ENCODE measurements at places on chromosomes 12 and 14.

GRCh38 chr12:58656254-58657009 lies 263.9 kb downstream of the LRIG3 start:
- DNase-seq = no peak

DNA sequence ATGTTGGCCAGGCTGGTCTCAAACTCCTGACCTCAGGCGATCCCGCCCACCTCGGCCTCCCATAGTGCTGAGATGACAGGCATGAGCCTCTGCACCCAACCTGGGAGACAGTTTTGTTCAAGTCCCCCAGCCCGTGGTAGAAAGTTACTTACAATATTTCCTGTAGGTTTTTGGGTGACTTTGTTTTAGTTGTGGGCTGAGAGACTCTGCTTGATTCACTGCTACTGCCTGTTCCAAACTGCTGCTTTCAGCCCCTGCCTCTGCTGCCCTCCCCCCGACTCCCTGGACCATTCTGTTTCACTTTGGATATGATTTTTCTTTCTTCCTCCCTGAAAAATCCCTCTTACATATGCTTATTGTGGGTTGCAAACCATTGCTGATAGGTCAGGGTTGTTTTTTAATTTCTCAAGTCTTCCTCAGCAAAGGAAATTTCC lies 13.4 kb upstream of the PCNX1 start:
- no peak for DNase-seq

DNA sequence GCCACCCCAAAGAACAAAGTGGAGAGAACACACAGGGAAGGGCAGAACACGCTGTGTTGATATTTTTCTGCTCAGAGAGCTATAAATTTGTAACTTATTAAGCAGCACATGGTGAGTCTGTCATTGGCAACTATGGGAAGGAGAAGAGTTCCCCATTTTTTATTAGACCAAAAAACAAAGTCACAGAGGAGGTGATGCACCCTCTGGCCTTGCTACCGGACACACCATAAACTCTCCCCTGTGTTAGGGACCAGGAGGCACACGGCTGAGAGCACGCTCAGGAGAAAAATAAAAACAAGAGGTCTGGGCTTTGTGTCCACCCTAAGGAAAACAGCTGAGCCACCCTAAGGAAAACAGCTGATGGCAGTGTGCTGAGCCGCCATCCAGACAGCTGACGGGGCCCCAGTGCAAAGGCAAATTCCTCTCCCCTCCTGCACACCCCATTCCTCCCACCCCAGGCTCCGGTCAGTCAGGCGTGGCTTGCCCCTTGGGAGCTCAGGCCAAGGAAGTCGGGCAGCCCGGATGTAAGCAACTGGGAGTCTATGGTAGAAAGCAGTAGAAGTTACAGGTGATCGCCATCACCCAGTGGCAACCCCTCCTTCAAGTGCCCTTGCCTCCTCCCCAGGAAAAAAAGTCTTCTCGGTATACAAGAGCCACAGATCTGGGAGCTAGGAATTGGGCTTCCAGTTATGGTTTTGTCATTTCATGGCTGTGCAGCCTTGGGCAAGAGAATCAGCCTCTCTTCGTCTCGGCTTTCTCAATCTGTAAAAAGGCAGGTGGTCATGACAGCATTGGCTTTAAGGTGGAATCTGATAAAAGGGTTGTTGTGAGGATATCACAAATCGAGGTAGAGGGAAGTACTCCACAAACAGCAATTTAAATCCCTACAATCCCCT lies 2.4 kb downstream of the PXN start:
- no peak for DNase-seq

DNA sequence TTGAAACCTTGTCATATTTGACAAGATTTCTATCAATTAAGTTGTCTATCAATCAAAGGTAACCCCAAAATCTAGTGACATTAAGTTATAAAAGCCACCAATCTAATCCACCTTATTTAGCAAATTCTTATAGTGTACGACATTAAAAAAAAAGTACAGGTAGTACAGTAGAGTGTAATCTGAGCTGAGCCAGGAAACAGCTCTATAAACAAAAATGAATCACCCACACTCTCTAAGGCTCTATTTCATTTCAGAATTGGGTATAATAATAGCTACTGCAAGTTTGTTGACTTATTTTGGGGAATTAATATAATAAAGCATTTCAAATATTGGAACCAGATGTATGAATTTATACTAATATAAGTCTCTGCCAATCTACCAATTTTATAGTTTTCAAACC lies 342.4 kb upstream of the FLRT2 start:
- DNase-seq = no peak

- DNase-seq = no peak
These were observed 125.8 kb downstream of the VRK1 start for GRCh38 chr14:96922986-96923385.

DNA sequence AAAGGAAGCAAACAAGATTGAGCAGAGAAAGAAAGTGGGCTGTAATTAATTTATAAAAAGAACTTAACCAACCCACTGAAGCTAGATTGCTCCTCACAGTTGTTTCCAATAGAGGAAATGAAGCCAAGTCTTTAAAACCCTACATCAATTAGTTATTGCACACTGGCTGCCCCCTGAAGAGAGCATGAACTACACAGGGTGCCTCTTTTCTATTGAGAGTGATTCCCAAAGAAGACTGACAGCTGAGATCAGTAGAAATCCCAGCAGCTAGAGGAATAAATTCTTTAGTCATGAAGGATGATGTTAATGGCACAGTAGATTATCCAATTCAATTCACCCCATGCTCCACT lies 8.6 kb upstream of the USP15 start:
- no peak for DNase-seq

DNA sequence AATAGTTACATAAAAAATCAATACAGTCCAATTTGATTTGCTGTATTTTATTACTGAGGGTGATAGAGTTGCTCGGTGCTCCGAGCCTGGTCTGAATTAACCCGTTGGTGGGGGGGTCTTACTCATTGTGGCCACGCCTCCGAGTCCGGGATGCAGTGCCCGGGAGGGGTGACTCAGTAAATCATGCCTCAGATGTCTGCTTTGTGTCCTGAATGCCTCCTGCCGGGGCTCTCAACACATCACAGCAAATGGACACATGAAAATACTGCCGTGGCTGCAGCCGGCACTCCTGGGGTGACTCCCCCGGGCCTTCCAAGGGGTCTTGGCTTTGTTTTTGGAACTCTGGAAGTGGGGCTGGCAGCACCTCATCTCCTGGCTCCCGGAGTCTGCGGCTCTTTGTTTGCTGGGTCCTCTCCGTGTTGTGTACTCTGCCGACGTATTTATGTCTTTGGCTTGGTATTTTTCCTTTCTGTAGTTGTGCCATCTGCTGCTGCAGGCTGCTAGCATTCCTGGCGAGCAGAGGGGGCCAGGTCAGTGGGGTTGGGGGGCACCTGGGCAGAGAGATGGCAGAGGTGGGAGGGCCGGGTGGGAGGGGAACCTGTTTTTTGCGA lies 129.0 kb downstream of the AACS start:
- DNase-seq = peak; percentile 81

- DNase-seq = peak; percentile 96
These were observed 29.0 kb downstream of the SLC2A3 start for GRCh38 chr12:7907009-7907408.

- no peak for DNase-seq
These were observed 133.3 kb downstream of the TBX5 start for GRCh38 chr12:114272605-114273004.

DNA sequence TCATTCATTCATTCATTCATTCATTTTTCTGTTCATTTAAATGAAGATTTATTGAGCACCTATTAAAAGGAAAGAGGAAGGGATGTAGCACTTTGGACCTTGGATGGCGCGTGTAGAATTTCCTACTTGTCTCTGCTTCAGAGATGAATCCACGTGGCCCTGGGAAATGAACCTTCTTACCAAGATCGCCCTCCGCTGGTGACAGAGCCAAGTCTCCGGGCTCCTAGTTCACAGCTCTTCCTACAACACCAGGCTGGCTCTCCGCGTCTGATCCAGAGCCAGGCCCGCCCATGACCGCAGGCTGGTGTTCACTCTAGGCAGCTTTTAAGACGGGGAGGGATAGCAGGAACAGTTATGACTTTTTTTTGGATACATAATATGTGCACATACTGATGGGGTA lies 70.9 kb upstream of the PIWIL1 start:
- peak; percentile 78 for DNase-seq

DNA sequence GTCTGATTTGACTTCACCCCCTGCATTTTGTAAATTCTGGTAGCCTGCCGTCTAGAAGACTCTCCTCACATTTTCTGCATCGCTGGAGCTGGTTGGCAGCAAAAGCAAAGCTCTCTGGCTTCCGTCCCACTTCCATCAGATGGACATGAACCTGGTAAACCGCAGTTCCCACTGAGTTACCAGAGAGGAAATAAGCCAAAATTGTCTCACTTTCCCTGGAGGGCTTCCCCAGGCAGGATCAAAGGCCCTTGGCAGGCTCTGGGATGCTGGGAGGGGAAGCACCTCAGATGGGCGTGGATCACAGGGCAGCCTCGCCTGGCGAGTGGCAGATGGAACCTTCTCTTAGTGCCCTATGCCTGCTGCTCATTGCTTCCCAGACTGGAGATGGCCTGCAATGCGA lies 243.5 kb downstream of the TMEM132C start:
- no peak for DNase-seq

- DNase-seq = peak; percentile 48
These were observed 119.3 kb downstream of the HMGA2 start for GRCh38 chr12:65943388-65944137.

DNA sequence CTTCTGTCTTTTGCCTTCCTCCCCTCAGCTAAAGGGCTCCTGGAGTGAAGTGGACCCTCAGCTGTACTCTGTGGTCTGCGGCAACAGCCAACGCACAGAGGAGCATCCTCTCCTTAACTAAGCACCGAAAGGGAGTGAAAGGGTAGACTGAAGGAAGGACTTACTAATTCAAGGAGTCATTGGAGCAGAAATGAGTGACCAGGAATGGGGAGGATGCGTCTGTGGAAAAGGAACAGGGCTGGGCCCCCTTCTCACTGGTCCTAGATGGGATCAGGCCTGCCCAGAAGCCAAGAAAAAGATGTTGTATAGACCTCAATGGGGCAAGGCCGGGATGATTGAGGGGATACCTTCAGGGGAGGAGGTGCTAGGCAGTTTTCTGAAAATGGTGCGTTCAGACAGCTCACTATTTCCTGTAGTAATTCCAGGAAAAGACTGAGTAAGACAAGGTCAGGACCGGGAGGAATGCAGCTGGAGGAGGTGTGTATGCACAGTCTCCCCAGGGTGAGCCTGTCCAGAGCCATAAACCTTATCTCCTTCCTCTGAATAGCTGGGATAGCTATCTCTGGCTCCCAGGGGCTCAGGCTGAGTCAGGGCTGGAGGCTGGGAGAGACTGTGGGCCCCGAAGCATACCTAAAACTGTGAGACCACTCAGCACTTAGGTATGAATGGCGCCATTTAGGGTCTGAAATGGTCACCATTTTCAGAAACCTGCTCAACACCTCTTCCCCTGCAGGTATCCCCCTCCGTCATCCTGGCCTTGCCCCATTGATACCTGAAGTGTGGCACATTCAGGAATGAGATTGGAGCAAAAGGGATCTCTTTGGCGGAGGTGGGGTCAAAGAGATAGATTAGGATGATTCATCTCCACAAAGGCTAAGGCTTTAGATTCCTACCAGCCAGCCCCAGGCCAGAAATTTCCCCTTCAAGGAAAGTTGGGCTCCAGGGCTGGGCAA lies 20.2 kb upstream of the KRT8 start:
- peak; percentile 94 for DNase-seq

DNA sequence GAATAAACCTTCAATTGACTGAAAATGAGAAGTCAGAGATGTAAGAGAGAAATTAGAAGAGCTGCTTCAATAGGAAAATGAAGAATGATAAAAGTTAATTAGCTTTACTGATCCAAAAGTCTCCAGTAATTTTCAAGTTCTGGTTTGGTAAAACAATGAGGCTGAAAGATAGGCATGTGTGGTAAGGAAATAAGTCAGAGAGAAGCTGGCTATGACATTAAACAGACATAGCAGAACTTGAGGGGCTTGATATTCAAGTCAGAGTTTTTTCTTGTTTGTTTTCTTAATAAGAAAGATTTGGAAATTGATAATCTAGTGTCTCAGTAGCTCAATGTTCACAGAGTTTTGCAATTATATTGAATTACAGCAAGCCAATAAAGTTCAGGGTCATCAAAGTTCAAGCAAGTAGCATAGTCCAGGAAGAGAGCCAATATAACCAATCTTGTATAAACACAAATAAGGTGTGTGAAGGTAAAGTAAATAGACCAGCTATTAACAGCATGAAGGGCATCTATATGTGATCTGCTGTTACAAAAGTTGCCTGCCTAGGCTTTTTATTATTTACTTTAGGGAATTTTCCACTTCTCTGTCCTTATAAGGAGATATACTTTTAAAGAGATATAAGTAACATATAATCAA lies 1111.5 kb downstream of the TRHDE start:
- DNase-seq = no peak

GRCh38 chr14:24607081-24607480 lies 2.4 kb downstream of the GZMH start:
- no peak for DNase-seq

DNA sequence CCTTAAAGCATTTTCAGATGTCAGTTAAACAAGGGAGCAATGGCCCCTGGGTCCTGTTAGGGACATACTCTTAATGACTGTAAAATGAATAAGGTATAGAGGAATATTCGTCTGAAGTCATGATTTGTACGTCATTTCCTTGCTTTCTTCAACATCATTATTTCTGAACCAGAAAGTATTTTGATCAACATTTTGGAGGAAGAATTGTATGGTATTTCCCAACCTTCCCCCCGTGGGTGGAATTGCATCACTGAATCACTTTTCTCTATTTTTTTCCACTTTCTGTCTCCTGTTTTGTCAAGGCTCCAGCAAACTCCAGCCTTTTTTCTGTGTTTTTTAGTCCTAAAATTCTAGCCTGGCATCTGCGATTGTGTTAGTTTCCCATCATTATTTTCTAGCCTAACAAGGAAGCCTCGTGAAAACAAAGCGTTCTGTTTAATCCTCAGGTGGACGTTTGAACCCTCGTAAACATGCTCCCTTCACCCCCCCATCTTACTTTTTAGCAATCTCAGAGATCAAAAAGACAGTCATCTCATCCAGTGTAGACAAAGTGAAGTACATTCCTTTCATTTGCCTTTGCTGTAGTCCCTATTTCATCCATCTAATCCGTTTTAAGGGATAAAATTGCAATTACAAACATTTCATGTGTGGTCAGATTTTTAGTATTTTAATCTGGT lies 62.3 kb downstream of the ETV6 start:
- no peak for DNase-seq

GRCh38 chr12:29711381-29711780 lies 72.4 kb downstream of the TMTC1 start:
- DNase-seq = no peak

DNA sequence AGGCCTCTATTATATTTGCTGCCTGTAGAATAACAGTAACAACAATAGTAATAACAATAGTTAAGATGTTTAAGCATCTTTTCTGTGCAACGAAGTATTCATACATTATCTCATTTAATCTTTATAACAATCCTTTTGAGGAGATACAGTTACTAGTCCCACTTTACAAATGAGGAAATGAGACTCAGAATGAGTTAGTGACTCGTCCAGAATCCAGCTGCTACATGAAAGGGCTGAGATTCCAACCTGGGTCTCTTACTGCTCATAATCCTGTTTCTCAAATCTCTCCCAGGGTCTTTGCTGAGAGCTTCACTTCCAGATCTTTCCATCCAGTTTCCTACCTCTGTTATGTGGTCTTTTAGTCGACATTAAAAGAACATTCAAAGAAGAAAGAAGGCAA lies 173.7 kb upstream of the TMPO start:
- DNase-seq = no peak

GRCh38 chr12:62731055-62731820 lies 203.7 kb downstream of the PPM1H start:
- no peak for DNase-seq

Measured in mesendoderm (in vitro differentiated cells).